SK-N-MC (cell line): ENCODE measurements at places on chromosomes 7 and 10.

DNA sequence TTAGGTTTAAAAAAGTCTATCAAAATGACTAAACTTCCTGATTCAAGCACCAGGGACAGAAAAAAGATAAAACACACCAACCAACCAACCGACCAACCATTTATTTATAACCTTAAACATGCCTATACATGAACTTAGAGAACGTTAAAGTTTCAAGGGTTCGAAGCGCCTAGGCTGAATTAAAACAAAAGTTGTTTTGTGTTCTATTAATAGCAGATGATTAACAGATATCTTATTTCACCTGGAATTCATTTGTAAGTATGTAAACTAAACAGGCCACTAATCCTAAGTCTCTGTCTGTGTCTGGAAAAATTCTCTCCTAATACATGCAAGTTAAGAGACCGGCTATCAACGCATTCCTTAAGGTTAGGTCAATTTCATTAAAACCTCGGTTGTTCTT, 1.4 kb downstream of the BAIAP2L1 start:
- DNase-seq, result no peak

DNA sequence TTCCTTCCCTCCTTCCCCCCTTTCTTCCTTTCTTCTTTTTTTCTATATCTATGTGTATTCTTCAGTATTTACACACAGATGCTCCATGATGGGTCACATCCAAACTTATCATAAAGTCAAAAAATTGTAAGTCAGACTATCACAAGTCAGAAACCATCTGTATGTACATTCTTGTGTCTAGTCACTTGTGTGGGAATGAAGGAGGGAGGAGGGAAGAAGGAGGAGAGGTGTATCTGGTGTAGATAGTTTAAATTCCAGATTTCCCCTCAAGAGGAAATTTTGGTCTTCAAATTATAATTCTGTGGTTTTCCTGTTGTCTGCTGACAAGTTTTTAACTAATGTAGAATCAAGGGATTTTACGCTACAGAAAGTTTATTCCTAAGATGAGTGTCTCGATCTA, 287.2 kb downstream of the ETV1 start:
- peak; percentile 72 for DNase-seq

DNA sequence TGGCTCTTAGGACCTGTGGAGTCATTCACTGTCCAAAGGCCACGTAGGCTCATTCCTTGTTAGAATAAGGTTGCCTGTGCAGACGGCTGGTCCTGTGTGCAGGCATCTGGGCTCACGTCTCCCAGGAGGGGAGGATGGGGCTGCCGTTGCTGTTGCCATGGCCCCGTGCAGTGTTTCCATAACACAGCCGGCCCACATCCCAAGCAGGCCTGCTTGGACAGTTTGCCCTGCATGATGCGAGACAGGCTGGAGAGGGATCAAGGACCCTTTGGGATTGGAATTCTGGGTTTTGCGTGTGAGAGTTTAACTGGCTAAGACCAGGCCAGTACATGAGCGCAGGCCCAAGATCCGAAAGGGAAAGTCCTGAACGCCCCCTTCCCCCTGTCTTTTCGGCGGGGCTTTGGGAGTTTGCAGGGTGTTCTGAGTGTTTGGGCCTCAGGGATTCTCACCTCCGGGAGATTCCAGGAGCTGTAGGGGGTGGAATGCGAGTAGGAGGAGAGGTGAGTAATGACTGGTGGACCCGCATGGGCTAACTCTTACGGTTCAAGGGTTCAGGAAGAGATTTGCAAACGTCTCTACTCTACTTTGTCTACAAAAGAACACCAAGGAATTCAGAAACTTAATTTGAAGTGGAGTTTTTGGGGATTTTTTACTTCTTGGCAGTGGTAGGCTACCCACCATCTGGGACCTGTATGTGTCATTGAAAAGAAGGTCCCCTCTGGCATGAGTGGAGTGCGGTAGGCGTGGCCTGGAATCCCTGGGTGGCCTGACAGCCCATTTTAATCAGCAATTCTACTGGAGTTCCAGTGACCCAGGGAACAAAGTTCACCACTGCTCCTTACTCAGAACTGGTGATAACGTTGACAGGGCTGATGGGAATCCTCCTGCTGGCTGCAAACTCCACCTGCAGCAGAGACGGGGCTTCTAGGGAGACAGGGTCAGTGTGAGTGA, 125.4 kb downstream of the ITIH5 start:
- no peak for DNase-seq

DNA sequence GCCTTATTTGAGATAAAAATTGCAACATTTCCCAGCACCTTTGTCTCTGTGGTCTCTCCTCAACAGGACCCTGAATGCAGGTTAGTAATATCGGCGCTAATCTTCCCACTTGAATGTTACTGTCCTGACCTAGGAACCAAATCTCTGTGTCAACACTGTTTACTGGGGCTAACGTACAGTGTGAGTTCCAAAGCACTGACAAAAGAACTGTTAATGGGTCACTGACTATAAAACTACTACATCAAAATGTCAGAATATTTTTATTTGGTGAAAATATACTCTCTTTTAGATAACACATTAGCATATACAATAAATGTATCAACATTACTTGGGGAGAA, 33.3 kb downstream of the CACUL1 start:
- DNase-seq, result no peak
